ENCODE measurements at places on chromosomes 12 and 14. TPM values are rescaled to one million over a fixed set of nuclear protein-coding genes. Genes with fewer than 3 reads are reported as not detected.

CCDC38 gene
- polyA plus RNA-seq = 0.51 TPM

GRCh38 chr12:130574402-130574801 lies 141.7 kb downstream of the RIMBP2 start:
- no peak for DNase-seq

DNA sequence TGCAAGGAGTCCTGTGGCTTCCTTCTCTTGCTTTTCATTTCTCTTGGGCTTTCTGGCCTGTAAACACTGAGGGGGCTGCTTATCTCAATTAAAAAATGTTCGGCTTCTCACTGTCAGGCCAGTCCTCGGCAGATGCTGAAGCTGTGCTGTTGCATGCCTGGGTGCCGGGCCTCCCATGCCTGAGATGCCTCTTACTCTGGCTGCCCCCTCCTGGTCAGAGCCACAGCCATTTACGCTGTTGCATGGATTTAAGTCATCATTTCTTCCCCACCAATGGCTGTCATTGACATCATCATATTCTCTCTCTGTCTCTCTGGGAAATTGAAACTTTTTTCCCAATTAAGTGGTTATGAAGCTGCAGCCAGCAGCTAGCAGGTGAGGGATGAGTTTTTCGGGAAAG lies 53.7 kb downstream of the FOXN4 start:
- DNase-seq = no peak

DNA sequence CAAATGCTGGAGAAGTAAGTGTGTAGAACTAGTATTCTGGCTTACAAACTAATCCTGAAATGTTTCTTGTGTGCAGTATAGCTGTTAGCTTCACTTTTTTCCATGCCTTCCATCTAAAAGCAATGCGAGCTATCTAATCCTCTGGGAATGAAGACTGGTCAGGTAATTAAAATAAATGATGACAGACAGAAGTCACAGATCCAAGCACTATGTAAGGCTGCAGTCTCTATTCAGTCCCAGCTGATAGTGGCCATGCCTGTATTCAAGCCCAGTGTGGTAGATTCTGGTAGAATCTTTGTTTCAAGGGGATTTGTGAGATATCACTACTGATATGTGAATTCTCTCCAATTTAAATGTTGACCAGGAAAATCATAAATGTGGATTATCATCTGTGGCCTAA lies 637.2 kb downstream of the TMTC2 start:
- no peak for DNase-seq

GRCh38 chr14:101357038-101357437 lies 204.3 kb upstream of the DIO3 start:
- DNase-seq = no peak

FAM216A gene
- 16.6 TPM for polyA plus RNA-seq

IRAK4 gene
- 13.2 TPM for polyA plus RNA-seq

- no peak for DNase-seq
These were observed 279.6 kb upstream of the TMEM132C start for GRCh38 chr12:127987199-127987901.
